ENCODE measurements at places on chromosomes 13 and 19. TPM values are rescaled to one million over a fixed set of nuclear protein-coding genes. Genes with fewer than 3 reads are reported as not detected.

DNA sequence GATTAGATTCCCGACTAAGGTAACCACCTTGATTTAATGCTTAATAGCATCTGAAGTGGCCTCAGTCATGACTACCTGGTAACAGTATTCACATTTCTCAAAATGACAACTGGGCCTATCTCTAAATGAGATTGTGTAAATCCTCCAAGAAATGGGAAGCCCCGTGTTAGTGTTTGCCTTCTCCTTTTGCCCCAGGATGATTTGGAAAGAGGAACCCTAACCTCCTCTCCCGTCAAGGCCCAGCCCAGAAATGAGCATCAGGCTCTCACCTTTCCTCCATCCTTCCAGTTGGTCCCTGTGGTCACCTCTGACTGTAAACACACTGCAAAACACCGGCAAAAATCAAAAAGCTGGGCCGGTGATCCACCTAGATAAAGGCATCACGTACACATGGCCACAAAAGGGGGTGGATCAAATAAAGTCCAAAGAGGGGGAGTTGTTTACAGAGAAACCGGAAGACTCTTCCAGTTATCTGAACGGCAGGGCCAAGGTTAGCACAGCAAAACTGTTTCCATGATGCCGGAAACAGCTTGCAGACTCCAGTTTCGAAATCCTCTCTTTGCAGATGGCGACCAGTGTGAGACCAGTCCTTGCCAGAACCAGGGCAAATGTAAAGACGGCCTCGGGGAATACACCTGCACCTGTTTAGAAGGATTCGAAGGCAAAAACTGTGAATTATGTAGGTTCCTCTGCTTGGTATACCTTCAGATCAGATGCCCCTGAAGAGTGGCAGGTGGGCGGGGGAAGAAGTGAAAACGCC, 16.4 kb downstream of the F10 start:
- no peak for DNase-seq

GRCh38 chr19:36409841-36410240, 8.6 kb downstream of the ZFP82 start:
- no peak for DNase-seq

DNA sequence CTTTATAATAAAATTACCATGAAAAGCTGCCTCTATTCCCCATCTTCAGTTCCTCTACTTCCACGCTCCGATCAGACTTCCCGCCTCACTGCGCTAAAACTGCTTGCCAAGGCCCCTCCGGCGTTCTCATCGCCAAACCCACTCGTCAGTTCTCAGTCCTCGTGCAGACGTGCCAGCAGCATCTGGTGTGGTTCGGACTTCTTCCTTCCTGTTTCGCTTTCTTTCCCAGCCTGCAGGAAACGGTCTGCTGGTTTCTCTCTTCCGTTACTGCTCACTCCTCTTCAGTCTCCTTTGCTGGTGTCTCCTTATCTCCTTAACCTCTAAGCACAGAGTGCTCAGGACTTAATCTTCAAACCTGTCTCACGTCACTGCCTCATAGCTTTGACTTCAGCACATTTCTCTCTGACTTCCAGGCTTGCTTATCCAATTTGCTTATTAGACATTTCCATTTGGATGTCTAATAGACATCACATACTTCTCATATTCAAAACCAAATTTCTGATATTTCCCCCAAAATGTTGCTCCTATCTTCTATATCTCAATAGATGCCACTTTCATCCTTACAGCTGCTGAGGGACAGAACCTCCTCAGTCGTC, 40.3 kb downstream of the RCBTB2 start:
- no peak for DNase-seq

DNA sequence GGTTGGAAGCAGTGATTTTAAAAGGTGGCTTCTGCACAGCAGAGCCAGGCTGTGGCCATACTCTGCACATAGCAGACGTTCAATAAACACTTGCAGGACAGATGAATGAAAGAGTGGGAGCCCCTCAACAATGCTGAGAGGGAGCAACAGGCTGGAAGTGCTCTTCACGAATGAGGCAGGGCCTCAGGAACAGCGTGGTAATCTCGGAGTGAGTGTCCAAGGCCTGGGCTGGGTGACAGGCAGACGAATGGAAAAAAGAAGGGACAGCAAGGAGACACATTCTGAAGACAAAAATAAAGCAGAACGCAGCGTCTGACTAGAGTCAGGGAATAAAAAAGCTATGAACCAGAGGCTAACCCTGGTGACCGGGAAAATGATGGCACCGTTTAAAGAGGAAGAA, 11.1 kb downstream of the GJA3 start:
- DNase-seq, result no peak

- no peak for DNase-seq
These were observed 17.7 kb downstream of the WTIP start for GRCh38 chr19:34499155-34499834.

DNA sequence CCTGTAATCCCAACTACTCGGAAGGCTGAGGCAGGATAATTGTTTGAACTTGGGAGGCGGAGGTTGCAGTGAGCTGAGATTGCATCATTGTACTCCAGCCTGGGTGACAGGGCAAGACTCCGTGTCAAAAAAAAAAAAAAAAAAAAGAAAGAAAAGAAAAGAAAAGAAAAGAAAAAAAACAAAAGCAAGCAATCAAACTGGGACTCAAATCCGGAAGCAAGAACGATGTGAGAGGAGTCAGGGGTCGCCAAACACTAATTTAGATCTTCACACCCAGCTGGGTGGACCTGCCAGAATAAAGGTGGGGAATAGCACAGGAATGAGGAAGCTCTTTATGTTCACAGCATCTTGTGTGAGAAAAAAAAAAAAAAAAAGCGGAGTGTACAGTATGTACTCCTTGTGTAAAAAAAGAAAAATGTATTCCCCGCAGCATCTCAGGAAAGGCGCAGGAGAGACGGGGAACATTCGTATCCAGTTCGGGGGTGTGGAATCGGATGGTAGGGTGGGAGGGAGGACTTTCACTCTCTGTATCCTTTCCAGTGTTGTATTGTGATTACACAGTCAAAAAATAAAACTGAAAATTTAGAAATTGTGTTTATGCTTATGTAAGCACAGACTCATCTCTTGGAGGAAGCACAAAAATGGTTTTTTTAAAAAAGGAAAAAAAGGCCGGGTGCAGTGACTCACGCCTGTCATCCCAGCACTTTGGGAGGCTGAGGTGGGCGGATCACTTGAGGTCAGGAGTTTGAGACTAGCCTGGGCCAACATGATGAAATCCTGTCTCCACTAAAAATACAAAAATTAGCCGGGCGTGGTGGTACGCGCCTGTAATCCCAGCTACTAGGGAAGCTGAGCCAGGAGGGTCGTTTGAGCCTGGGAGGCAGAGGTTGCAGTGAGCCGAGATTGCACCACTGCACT, 7.6 kb downstream of the DNAJB1 start:
- no peak for DNase-seq

DNA sequence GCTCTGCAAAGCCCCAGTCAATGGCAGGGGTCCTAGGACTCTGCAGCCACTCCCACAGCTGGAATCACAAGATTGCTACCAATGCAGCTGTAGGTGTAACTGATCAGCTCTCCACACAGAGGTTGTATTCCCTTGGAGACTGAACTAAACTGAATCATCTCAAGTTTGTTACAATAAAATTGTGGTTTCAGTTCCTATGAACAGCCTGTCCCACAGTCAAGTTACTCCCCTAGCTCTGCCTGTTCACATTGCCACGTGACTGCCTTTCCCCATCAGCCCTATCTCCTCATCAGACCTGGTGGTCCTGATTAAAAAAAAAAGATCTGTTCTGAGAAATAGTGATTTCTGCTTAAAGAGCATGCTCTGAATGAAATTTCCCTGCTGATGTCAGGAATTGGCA, 287.9 kb upstream of the NBEA start:
- DNase-seq, result no peak

DNA sequence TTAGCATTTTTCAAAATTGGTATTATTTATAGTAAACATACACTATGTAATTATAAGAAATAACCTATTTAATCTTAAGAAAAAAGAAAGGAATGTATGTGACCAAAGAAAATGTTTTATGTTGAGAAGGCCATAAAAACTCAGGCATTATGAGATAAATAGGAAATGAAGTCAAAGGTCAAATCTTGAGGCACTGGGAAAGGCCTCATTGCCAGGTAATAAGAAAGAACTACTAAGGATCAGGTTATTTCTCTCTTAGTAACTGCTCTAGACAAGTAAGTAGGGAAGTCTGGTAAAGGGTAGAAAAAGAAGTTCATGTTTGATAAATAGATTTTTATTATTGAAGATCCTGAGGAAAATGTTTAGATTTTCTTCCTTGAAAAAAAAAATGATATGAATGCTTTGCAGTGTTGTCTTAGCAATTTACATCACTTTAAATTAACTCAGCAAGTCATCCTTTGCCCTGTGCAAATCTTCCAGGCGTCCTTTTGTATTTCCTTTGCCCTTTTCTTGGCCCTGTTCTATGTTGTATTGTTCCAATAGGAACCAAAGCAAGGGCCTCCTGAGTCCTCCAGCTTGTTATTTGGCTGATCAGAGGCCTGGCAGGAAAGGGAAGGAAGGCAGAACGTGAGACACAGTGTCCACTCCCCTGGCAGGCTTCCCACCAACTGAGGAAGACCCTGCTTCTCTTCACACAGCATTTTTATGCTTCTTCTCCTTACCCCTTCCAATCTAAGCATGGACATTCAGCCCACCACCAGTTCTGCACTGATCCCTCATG, 260.4 kb upstream of the MIR17HG start:
- DNase-seq, result no peak

TRPC4 gene
- 5.1 TPM for polyA plus RNA-seq

CGB8 gene
- polyA plus RNA-seq, result not detected

KLF2 gene
- polyA plus RNA-seq, result 19.5 TPM

GNG8 gene
- polyA plus RNA-seq, result 1.2 TPM

KLK1 gene
- polyA plus RNA-seq, result 1.6 TPM

DNA sequence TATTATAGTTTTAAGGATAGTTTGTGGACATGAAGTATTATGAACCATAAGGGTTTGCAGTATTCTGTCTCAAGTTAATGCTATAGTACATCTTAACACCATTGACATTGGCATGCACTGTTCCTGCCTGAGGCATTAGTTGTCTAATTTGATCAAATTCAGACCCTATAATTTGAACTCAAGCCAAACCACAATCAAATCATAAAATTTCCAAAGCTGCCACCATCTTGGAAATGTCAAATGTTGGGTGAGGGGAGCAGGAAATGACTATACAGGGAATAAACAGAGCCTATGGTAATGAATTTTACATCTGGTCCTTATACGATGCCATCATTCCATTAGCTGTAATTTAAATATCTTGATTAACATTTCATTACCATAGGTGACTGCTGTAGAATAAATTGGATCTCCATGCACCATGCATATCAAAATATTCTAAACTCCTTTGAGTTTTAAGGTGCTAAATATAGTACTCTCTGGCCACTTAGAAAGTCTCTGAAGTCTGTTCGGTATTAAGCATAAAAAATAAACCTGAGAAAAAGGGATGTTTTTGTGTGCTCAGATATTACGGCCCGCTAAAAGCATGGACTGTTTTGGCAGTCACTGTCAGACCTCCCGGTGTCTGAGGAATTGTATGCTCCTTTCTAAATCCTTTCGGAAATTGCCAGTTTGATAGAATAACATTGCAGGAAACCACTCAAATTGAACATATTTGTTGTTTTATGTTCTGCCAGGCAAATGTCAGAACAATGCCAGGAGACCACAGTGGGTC, 257.7 kb downstream of the SPRY2 start:
- no peak for DNase-seq

DNA sequence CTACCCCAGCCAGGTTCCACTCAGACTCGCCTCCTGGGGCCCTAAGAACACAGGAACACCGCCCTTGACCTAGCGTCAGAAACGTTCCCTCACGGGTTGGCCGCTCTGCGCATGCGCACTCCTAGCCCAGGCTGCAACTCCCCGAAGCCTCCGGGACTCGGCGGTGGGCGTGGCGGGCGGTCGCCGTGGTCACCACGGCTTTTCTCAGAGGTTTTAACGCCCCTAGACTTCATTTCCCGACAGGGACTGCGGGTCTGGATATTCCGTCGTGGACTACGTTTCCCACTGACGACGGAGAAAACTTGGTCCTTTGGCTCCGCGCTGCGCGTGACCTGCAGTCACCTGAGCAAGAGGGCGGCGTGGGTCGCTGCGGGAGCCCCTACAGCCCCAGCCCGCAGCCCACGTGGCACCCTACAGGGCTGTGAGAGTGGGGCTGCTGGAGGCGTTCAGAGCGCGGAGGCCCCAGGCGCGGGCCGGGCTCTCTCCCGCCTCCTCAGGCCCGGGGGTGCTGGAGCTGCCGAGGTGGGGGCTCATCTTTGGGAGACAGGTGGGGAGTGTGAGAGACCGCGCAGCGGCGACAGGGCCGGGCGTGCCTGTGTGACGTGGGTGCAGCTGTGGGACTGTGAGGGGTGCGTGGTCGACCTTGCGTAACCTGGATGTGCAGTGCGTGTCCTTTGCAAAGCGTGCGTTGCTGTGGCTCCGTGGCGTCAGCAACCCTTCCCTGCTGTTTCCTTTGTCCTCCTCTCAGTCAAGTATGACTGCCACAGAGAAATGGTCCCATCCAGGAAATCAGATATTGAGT, 38.0 kb upstream of the ZNF573 start:
- peak; percentile 55 for DNase-seq

GRCh38 chr19:39386557-39386956, 4.3 kb downstream of the PAF1 start:
- no peak for DNase-seq

ZNF418 gene
- 19.6 TPM for polyA plus RNA-seq

SLC44A2 gene
- polyA plus RNA-seq, result 195 TPM

LILRB5 gene
- polyA plus RNA-seq, result 2.2 TPM

CEACAM1 gene
- polyA plus RNA-seq, result 15.0 TPM

ZNF235 gene
- polyA plus RNA-seq, result 11.1 TPM

TNFAIP8L1 gene
- 15.1 TPM for polyA plus RNA-seq

GRCh38 chr19:35973487-35973886, 21.5 kb upstream of the SDHAF1 start:
- no peak for DNase-seq

OR7C1 gene
- 0.13 TPM for polyA plus RNA-seq

- no peak for DNase-seq
These were observed 11.5 kb upstream of the SERPINE3 start for GRCh38 chr13:51327961-51328360.
